ENCODE measurements at places on chromosomes 16 and 17. TPM values are rescaled to one million over a fixed set of nuclear protein-coding genes. Genes with fewer than 3 reads are reported as not detected.

- DNase-seq: no peak
Observed at GRCh38 chr17:42193216-42193968, 902 bp downstream of the GHDC start.

DNA sequence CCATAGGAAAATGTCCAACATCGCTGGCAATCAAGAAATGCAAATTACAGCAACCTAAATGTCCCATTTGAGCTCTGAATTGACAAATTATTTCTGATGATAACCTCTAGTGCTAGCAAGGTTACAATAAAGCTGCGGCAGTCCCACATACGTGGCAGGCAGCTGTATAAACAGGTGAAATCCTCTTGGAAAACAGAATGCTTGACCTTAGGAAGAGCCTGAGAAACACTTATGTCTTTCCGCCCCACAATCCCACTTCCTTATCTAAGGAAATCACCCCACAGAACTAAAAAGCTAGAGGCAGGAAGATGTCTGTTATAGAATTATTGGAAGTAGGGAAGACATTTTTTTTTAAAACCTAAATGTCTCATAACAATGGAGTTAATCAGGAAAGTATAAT is 154.3 kb downstream of the KATNIP start:
- DNase-seq: no peak

GRCh38 chr16:54285414-54286089 is 1.0 kb downstream of the IRX3 start:
- no peak for DNase-seq

GRCh38 chr17:36777118-36777517 is 160.2 kb upstream of the LHX1 start:
- no peak for DNase-seq

GRCh38 chr17:66494023-66494803 is 191.8 kb downstream of the PRKCA start:
- DNase-seq: no peak

DNA sequence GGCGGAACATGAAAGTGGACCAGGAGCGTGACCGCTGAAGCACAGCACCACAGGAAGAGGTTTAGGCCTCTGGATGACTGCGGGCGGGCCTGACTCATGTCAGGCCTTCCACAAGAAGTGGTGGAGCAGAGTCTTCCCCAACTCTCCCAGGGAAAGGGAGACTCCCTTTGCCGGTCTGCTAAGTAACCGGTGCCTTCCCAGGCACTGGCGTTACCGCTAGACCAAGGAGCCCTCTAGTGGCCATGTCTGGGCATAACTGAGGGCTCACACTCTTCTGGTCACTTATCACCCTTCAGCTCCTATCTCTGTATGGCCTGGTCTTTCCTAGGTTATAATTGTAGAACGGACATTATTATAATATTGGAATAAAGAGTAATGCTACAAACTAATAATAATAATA is 1931.9 kb downstream of the TP53TG3F start:
- no peak for DNase-seq

DNA sequence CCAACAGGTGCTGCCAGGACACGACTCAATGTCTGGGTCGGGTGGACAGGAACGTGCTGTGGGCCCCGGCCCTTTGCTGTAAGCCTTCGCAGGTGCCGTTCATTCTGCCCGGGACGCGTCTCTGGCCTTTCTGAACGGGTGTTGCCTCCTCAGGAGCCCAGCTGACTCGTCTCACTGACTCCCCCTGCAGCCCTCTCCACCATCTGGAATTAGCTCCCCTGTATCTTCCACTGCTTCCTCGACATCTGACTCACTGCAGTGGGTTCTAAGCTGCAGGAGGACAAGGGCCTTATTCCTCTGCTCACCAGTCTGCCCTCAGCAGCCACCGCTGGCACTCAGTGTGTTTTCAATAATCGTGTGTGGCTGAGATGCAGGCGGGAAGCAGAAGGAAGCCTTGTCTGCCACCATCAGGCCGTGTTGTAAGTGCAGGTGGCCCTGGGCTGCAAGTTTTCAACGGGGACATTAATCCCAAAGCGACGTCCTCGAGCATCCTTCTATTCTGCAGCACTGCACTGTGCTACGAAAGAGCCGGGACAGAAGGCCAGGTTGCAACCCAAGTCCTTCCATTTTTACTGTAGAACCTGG is 256.2 kb downstream of the FOXL1 start:
- DNase-seq: no peak

- DNase-seq: no peak
Observed at GRCh38 chr17:4249452-4250029, 14.2 kb downstream of the ANKFY1 start.

GRCh38 chr16:74249846-74250245 is 46.8 kb upstream of the PSMD7 start:
- no peak for DNase-seq

GRCh38 chr16:71880176-71880575 is 3.8 kb downstream of the ZNF821 start:
- no peak for DNase-seq

GRCh38 chr16:65176603-65177002 is 54.7 kb upstream of the CDH11 start:
- no peak for DNase-seq

DNA sequence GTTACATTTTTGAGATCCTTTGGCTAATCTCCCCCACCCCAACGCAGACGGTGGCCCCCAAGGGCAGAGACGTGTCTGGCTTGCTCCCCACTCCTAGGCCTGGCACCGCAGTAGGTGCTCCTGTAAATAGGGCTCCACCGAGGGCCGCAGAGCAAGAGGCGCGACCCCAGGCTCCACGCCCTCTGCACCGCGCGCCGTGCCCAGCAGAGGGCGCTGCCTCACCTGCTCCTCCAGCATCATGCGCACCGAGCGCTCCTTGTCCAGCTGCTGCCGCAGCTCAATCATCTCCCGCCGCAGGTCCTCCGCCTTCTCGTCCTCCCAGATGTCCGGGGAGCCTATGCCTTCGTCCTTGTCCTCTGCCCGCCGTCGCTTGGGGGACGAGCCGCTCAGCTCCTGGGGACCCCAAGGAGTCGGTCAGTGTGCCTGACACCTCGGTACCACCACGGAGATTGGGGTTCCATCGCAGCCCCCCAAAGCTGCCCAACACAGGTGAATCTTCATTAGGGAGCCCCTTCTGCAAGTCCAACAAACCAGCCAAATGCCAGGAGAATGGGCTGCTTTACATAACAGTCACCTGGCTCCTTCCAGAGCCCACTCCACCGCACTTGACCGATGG is 11.2 kb downstream of the TFAP4 start:
- DNase-seq: no peak

DNA sequence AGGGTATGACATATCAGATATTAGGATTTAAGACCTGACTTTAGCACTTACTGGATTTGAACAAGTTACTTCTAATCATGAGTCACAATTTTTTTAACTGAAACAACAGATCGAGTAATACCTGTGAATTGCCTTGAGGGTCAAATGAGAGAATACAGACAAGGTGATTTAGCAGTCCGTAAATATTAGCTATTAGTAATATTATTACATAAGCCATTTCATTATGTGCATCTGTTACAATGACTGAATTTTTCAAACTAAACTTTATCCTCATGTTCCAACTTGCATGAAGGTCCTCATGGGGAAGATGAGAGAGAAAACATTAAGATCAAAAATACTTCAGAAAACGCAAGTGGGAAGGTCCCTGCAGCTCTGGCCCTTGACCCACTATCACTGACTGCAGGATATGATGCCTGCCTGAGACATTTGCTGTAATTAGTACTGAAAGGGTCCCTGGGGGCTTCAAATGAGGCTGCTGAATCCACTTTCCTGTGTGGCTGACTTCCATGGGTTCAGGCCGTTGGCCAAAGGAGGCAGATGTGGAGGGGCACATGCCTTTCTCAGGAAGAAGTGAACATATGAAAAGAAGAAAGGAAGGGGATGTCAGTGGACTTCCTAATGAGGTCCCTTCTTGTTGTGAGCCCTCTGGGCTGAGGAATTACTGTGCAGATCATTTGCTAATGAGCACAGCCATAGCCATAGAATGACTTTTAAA is 441.7 kb downstream of the CDH11 start:
- no peak for DNase-seq

DNA sequence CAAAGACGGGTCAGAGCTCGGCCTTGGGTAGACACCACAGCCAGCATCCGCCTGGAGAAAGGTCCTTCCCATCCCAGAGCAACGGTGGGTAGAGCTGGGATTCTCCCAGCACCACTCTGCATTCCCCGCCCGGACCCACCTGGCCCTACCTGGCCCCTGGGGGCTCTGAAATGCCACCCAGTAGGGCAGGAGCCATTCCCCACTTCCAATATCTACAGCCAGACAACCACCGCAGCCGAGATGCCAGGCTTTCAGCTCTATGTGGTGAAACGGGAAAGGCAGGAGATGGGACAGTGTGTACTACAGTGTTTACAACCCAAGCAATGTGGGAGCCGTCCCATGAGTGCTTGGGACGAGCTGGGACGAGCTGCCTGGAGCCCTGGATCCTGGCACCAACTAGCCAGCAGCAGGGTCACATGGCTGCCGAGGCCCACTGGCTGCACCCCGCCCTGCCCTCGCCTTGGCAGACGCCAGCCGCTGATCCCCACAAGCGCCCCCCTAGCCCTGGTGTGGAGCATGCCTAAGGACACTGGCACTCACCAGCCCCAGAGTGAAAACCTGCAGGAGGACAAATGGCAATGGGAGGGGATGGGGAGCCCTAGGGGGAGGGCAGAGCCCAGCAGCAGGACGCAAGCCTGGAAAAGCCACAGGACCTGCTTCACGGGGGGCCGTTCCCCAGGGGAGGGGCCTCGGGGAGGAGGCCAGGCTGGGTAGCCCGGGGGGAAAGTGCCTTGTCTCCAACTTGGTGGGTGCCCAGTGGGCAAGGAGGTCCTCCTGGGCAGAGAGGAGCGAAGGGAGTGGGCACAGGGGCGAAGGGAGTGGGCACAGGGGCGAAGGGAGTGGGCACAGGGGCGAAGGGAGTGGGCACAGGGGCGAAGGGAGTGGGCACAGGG is 13.5 kb downstream of the TMC6 start:
- DNase-seq: peak; percentile 90

DNA sequence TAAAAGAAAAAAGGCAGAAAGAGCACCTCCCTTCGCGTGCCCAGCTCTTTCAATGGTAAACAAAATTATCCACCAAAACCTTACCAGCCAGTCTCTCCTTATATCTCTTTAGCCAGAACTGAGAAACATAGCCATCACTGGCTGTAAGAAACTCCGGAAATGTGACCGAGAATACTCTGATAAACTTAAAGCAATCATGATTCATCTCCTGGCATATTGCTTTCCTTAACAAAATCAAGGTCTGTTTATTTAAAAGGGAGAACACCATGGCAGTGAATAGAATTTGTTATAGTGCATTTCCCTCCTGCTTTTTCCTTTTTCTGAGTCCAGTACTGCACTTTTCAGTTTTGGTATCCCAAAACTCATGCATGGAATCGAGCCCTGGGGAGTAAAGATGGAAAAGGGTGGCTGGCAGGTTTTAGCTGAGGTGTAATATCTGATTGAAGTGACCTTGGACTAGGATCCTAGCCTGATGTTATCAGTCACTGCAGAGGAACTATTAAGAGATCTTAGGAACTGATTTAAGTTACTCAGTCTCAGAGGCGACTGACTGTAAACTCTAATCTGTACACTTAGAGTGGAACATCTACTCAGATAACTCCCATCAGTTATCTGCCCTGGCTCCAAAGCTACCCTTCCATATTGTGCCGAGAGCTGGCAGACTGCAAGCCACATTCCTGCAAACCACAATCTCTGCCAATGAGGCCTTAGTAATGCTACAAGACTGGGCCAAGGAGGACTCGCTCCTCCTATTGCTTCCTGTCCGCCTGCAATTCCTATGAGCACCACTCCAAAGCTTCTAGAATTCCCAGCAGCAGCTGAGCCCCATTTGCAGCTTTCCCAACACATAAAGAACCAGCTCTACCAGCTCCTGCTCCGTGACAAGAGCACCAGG is 7.4 kb upstream of the COX10 start:
- DNase-seq: no peak

DNA sequence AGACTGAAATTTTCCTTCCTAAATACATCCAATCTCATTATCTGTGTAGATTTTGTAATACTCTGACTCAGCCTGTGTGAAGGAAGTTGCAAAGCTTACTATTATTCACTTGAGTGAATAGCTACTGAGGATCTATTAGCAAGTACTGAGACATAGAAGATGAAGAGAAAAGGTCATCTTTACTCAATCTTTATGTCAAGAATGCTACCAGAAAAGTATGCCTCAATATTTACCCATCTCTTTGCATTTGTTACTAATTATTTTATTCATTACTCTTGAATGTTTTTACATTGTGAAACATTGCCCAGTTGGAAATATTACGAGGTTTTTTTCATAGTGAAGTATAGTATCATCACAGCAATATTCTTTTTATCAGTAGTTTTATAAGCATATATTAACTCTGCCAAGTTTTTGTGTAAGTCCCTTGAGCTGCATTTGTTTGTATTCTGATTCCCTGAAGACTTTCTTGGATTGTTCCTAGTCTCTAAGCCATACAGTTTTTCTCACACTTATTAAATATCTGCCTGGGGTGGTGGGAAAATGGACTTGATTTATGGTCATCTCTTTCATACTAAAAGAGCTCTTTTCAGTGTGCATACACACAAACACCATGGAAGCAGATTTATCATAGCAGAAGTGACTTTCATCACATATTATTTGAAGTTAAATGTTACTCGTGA is 110.4 kb downstream of the MRTFB start:
- no peak for DNase-seq

DNA sequence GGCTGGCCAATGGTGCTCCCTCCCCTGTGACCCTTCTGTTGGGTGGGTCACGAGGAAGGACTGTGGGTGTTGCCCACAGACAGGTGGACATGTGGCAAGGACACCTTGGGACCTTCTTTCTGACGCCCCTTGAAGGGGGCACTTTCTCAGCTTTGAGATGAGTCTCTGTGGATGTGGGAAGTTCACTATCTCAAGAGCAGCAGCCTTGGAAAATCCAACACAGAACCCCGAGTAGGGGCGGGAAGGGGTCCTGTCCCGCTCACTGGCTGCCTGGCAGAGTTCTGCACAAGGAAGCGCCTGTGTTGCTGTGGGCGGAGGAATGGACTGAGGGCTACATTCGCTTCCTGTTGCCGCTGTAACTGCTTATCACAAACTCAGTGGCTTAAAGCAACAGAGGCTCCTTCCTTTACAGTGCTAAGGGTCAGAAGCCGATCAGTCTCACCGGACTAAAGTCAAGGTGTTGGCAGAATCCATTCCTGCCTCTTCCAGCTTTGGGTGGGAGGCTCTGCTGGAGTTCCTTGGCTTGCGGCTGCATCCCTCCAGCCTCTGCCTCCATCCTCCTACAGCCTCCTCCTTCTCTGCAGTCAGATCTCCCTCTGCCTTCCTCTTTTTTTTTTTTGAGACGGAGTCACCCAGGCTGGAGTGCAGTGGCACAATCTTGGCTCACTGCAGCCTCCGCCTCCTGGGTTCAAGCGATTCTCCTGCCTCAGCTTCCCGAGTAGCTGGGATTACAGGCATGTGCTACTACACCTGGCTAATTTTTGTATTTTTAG is 305.2 kb downstream of the SEC14L1 start:
- no peak for DNase-seq

GRCh38 chr17:71084219-71084618 is 914.9 kb downstream of the KCNJ2 start:
- no peak for DNase-seq

Gene TEKT5
- total RNA-seq: 1.6 TPM

Gene GDPD3
- total RNA-seq: 1.2 TPM

Gene CD300LG
- not detected for total RNA-seq

Gene IKZF3
- total RNA-seq: 0.41 TPM

Gene KRTAP9-4
- total RNA-seq: not detected

Gene CACNG1
- under 0.01 TPM for total RNA-seq

Gene KCNJ2
- 13.5 TPM for total RNA-seq

Gene HIGD1B
- total RNA-seq: 3.7 TPM

Gene CDRT15
- not detected for total RNA-seq

All from frontal cortex (tissue), 4 donors.